ENCODE measurements at places on chromosomes 6 and 20. TPM values are rescaled to one million over a fixed set of nuclear protein-coding genes. Genes with fewer than 3 reads are reported as not detected.
A peak's percentile ranks its signal among the peaks of the same experiment; 100 is the strongest.

DNA sequence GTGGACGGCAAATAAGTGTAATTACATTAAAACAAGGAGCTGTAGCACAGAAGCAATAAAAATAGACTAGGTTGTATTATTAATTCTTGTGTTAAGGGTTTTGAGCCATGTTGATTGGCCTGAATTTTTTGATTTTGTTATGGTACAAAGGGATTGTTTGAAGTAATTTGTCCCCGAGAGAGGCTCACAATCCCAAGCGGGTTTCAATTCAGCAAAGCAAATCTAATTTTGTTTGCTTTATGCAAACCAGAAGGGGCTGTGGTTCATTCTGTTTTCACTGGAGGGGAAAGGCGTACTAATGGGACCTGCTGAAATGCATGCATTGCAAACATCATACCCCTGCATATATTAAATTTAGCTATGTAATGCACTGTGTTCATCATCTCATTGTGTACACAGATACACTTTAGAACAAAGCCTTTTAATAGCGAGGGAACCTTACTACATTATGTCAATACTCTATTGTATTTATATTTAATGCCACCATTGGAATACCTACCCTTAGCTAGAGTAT, 379.5 kb upstream of the POU3F2 start:
- no peaks in the 10 kb centered on the region for H3K4me1 ChIP-seq
- H3K36me3 ChIP-seq, result no peaks in the 10 kb centered on the region
- no peak for DNase-seq
- H3K27me3 ChIP-seq, result no peaks in the 10 kb centered on the region
- no peak overlapping the region for H3K4me3 ChIP-seq

GRCh38 chr6:113909224-113909856, 52.2 kb downstream of the MARCKS start:
- no peaks in the 10 kb centered on the region for H3K27me3 ChIP-seq
- DNase-seq, result peak; percentile 26
- H3K4me1 ChIP-seq, result peaks cover 18% of the 10 kb centered on the region
- H3K27ac ChIP-seq, result no peak overlapping the region
- H3K4me3 ChIP-seq, result no peak overlapping the region

- DNase-seq, result no peak
- H3K27ac ChIP-seq, result no peak overlapping the region
- no peaks in the 10 kb centered on the region for H3K27me3 ChIP-seq
Measured at GRCh38 chr6:25215881-25216280, 63.3 kb upstream of the CARMIL1 start.

- H3K36me3 ChIP-seq, result no peaks in the 10 kb centered on the region
- DNase-seq, result no peak
- H3K4me3 ChIP-seq, result no peak overlapping the region
- peaks cover 25% of the 10 kb centered on the region for H3K4me1 ChIP-seq
- H3K27me3 ChIP-seq, result no peaks in the 10 kb centered on the region
- peak overlapping the region; percentile 75 for H3K27ac ChIP-seq
Measured at GRCh38 chr6:107689951-107690642, 134.0 kb downstream of the SCML4 start.

GRCh38 chr6:25583099-25583498, 68.9 kb upstream of the SCGN start:
- no peak overlapping the region for H3K27ac ChIP-seq
- H3K27me3 ChIP-seq, result no peaks in the 10 kb centered on the region
- no peaks in the 10 kb centered on the region for H3K4me1 ChIP-seq
- no peak overlapping the region for H3K4me3 ChIP-seq
- no peak for DNase-seq
- H3K36me3 ChIP-seq, result no peaks in the 10 kb centered on the region

DNA sequence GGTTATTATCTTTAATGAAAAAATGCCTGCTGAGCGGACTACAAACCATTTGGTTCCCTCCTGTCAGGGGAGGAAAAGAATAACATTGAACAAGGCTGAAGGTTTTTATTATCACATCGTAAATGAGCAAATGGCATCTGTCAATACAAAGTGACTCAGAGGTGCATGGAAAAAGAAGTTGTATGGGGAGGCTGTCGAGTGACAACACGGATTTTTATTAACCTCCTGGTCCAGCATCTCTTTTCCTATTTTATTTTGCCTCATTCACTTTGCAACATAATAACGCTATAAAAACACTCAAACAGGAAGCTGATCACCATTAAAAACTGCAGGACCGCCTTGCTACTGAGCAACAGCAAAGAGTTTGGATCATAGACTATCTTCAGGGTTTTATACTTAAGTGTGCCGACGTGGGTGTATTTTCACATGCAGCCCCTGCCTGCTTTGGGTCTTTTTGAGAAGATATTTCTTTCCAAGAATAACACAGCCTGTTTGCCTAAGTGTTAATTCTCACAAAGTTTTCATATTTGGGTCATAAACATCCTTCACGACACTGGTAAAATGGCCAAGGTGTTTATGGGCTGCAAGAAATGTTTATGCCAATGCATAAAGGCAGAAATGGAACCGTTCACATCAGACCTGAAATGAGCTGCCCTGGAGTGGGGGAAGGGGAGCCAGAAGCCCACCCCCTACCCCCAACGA, 132.1 kb upstream of the SALL4 start:
- H3K4me1 ChIP-seq, result no peaks in the 10 kb centered on the region
- no peak overlapping the region for H3K27ac ChIP-seq
- no peaks in the 10 kb centered on the region for H3K36me3 ChIP-seq
- no peak for DNase-seq

- H3K27me3 ChIP-seq, result peaks cover 16% of the 10 kb centered on the region
- DNase-seq, result no peak
- H3K36me3 ChIP-seq, result no peaks in the 10 kb centered on the region
- no peak overlapping the region for H3K27ac ChIP-seq
Measured at GRCh38 chr20:24771542-24772061, 177.5 kb upstream of the CST7 start.

ULBP3 gene
- polyA plus RNA-seq, result 1.3 TPM

LTB gene
- 0.65 TPM for polyA plus RNA-seq

RAET1G gene
- polyA plus RNA-seq, result 0.32 TPM

SYNDIG1 gene
- 13.1 TPM for polyA plus RNA-seq
